SK-N-DZ (cell line): ENCODE measurements at places on chromosomes 3 and 15.

DNA sequence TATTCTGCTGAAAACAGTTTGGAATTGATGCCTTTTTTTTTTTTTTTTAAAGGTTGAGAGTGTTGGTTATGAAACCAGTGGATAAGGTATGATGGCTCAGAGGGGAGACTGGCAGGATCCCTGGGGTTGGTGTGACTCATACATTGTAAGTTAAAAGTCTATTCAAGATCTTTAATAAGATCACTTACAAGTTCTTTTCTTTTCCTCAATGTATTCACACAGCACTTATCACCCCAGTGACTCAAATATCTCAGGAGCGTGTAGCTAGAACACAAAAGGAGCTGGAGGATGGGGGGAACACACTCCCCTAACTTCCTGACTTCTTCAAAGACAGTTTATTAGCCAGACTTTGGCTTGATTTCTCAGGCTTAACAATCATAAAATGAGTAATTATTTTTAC, 285.3 kb downstream of the SV2B start:
- DNase-seq = no peak

DNA sequence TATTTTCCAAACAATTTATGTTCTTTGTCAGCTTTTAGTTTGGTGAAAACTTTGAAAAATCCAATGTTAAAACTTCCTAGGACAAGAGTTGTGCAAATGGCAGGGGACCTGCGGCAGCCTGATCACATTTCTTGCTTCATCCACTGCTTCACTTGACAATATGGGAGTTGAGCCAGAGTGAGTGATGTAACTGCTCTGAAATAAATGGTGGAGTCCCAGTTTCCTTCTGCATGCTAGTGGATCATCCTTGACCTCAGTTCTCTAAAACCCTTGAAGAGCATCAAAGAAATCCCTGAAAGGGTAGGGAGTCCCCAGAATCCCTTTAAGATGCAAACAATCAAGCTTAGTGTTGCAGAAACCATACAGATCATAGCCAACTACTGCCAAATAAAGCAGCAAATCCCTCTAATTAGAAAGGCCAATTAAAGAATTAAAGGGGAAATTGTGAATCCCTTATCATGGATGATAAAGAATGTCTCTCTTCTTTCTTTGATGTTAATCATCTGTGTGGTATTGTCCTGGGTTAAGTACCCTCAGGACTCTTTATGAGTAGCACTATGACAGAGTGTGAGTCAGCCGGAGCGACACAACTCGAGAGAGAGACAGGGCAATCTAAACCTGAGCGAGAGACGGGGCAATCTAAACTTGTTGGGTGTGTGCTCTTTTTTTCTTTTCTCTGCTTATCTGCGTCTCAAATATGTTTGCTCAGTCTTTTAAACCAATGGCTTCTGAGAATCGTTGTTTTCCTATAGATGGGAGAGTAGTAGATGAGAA, 41.8 kb upstream of the GAP43 start:
- DNase-seq = no peak

DNA sequence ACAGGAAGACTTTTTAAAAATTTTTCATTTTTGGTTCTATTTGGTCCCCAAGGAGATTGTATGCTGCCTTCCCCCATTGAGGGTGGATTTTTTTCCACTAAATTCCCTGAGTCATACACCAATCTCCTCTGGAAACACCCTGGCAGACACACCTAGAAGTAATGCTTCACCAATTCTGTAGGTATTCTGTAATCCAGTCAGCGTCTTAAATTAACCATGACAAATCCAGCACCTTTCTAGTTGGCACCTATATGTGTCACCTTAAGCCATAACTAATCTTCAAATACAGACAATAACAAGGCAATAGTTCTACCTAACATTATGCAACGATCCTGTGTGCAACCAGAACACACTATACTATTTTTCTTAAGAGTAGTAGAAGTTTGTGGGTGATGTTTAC, 459.1 kb upstream of the NDN start:
- no peak for DNase-seq

DNA sequence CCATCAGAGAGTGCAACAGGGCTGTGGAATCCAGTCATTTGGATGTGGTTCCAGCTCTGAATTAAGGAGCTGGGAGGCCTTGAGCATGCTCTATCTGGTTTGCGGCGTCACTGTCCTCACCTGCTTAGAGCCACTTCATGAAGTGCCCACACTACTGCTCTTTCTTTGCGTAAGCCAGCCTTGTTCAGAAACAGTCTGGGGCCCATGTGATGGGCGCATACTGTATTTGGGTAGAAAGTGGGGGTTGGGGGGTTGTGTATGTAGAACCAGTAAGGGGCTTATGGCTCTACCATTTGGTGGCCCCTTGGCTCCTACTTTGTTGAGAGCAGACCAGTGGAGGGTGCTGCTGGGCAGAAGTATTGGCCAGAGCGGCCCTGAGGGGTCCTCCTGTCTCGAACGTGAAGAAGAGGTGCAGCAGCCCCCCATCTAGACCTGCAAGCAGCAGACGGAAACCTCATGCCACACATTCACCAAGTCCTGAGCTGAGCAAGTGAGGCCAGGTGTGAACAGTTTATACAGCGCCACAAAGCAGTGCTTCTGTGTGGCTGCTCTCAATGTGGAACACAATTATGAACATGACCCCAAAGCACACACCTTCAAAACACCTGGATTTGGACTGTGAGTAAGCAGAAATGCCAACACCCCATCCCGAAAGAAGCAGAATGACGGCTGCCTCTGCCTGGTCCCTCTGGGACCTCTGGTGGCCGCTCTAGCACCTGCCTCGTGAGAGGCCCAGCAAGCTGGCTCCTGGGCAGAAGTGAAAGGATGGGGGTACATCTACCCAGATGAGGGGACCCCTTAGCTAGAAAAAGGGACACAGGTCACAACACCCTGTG, 26.6 kb downstream of the SRPRB start:
- DNase-seq = no peak

DNA sequence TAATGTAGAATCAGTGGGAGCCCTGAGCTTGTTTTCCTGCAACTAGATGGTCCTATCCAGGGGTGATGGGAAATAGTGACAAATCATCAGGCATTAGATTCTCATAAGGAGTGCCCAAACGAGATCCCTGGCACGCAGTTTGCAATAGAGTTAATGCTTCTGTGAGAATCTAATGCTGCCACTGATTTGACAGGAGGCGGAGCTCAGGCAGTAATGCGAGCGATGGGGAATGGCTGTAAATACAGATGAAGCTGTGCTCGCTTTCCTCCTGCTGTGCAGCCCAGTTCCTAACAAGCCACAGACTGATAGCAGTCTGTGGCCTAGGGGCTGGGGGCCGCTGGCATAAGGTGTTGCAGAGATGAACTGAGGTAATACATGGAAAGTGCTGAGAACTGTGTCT, 28.3 kb upstream of the TMEM42 start:
- DNase-seq = no peak

GRCh38 chr15:84988909-84989644, 7.4 kb downstream of the PDE8A start:
- DNase-seq = no peak

GRCh38 chr15:32909431-32909830, 191.6 kb downstream of the GREM1 start:
- no peak for DNase-seq

DNA sequence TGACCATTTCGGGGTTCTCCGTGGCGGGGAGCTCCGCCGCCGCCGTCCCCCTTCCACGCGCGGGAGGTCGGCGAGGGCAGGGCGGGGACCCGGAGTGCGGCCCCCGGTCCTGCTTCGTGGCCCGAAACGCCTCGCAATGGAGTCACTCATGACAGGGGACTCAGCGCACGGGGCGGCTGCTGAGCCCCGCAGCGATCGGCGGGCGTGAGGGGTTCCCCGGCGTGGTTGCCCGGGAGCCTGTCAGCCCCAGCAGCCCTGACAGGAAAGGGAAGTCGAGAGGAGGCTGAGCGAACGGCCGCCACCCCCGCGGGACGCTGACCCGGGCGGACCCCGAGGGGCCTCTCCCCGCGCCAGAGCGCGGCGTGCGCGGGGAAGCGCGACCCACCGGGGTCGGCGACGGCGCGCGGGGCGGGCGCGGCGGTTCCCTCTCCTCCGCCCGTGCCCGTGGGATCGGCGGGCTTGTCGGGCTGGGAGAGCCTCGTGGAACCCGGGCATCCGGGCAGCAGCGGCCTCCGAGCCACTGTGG, 564 bp upstream of the PIGZ start:
- no peak for DNase-seq

DNA sequence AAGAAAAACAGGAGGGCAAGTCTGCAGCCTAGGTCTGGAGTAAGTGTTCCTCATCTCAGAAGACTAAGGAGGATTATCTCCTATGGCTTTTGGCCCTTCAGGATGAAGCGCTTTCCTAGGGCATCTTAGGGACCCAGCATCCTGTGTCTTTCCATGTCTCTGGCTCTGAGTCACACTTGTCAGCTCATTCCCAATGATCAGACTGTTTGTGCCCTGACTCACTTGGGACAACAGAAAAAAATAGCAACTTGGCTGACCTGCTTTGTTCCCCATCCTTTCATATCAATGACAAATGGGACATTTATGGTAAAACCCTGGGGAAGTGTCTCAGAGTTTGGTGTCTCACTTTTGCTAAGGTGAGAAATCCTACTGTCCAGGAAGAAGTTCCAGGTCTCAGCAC, 76.2 kb upstream of the OXTR start:
- no peak for DNase-seq

DNA sequence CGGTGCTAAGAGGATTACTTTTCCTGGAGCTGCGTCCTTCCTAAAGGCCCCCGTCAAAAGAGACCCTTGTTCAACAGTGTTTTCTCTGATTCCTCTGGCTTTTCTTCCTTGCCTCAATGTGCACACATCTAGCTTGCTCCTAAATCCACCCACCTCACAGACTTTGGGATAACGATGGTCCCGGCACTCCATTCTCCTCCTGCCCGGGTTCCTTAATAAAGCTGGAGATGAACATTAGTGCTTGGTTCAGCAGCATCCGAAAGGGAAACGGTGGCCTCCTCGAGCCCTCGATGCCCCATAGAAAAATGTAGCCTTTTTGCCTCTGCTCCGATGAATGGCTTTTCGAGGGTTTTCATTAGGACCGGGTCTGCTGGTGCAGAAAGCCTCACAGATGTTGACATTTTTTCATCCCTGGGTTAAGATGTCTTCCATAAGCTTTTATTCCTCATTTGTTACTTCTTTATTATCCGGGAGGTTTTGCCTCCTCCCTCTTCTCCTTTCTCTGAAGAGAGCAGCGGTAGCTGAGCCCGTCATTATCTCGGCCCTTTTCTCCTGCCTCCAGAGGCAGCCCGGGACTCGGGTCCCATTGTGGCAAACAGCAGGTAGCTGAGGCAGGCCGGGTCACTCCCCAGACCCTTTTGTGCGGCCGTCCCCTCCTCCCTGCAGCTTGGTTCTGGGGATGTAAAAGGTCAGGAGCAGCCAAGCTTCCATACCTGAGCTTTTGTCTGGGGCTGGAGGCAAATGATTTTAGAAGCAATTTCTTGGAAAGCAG, 64.6 kb downstream of the CPN2 start:
- no peak for DNase-seq

DNA sequence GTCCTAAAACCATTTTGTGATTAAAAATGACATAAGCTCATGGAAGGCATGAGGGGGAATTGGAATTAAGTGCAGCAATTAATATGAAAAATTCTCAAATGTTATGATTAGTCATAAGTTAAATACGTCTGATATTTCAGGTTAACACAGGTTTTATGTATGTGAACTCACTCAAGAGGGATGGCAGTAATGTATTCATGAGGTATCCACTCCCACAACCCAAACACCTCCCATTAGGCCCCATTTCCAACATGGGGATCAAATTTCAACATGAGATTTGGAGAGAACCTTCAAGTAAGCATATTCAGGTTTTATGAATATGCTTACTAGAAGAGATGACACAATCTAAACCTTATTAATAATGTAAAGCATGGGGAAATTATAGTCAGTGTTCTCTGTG, 41.6 kb upstream of the IL20RB start:
- DNase-seq = no peak

DNA sequence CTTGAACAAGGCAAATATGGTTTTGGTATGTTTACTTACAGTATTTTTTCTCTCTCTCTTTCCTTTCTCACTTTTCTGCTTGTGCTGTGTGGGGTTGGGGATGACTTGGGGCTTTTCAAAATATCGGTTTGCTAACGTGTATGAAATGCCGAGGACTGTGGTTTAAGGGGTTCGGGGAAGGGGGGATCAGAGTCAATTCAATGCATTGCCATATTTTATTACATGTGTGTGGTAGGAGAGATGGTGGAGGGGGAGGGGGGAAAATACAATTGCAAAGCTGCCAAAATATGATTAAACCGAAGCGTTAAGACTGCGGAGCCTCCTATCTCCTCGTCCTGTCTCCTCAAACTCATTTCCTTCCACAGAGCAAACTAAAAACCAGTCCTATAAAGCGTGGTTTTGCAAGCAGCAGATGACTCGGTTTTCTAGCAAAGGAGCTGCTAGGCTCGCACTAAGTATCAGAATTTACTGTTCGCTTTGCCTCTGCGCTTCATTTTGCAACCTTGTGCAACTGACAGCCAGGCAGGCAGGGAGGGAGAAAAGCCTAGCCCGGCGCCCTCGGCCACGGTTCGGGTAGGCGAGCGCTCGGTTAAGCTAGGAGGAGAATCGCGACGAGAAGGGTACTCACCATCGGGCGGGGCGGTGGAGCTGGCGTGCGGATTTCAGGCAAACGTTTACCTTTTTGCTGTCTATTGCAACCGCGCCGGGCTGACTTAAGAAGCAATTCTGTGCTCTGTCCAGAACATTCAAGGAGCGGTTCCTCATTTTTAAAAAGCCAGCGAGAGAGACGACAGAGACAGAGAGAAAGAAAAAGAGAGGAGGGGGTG, 4.0 kb upstream of the NR2F2 start:
- no peak for DNase-seq

- DNase-seq = no peak
Measured at GRCh38 chr15:38411902-38412301, 42.0 kb upstream of the FAM98B start.

DNA sequence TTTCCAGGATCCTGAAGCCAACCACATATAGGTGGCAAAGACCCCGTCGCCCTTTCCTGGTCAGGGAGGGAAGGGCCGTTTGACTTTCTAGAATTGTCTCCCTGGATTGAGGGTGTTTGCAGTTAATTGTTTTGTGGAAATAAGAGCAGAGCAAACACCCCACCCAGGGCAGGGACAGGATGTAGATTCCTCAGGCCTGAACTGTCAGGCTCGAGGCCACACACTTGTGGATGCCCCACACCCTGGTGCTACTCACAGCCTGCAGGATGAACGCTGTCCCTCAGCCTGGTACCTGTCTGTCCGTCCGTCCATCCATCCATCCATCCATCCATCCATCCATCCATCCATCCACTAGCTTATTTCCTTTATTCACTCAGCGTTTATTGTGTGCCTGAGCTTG, 29.9 kb upstream of the FLNB start:
- no peak for DNase-seq

DNA sequence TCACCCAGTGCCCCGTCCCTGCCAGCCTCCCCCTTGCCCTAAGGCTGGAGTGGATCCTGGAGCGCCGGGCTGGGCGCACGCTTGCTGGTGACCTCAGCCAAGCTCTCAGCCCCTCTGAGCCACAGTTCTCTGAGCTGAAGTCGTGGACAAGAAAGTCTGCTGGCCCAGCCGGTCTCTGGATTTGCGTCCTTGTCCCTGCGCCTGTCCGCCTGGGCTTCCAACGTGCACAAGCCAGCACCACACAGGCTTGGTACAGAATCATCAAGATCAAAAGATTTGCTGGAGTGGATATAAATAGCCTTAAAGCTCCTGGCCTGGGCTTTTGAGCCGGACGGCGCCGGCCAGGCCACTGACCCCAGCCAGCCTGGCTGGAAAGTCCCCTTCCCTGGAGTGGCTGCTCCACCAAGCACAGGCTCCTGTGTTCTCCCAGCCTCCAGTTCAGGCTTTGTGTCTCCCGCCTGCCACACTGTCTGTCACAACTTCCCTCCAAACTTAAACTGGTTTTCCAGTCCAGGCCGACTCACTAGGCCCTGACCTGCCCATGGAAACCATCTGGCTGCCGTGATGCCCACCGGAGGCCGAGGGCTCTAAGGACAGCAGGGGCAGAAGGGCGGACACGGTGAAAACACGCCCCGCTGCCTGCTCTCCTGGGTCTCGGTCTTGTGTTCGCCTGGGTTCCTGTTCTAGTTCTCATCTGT, 156.2 kb downstream of the NUP210 start:
- no peak for DNase-seq
